ENCODE measurements at places on chromosomes 7 and 10.

GRCh38 chr10:6695519-6695918, 115.4 kb upstream of the PRKCQ start:
- DNase-seq = no peak

- DNase-seq = peak; percentile 31
Observed at GRCh38 chr7:17227766-17228490, 70.5 kb upstream of the AHR start.

- DNase-seq = no peak
Observed at GRCh38 chr10:61020420-61021158, 76.6 kb upstream of the RHOBTB1 start.

DNA sequence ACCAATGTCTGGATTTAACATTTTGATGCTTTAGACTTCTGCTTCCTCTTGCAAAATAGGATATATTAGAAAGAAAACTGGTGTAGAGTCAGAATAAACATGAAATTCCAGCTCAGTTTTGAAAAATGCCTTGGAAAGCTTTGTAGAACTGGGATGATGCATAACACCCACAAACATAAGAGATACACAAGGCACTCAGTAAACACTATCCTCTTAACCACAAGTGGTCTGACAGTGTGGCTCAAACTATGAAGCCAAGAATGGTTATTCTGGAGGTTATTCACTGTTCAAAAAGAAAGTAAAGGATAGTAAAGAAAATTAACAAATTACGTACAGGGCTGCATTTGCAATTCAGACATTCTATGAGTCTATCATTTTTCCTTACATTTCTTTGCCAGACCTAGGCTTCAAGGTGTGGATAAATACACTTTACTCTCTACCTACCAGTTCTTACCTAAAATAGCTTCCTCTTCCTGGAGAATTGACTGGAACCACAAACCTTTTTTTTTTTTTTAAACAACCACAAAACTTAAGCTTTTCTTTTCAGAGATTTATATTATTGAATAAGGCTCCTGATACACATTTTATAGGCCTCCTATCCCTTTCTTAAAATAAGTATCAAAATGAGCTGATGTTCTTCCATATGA, 9.0 kb upstream of the RSBN1L start:
- DNase-seq = no peak

DNA sequence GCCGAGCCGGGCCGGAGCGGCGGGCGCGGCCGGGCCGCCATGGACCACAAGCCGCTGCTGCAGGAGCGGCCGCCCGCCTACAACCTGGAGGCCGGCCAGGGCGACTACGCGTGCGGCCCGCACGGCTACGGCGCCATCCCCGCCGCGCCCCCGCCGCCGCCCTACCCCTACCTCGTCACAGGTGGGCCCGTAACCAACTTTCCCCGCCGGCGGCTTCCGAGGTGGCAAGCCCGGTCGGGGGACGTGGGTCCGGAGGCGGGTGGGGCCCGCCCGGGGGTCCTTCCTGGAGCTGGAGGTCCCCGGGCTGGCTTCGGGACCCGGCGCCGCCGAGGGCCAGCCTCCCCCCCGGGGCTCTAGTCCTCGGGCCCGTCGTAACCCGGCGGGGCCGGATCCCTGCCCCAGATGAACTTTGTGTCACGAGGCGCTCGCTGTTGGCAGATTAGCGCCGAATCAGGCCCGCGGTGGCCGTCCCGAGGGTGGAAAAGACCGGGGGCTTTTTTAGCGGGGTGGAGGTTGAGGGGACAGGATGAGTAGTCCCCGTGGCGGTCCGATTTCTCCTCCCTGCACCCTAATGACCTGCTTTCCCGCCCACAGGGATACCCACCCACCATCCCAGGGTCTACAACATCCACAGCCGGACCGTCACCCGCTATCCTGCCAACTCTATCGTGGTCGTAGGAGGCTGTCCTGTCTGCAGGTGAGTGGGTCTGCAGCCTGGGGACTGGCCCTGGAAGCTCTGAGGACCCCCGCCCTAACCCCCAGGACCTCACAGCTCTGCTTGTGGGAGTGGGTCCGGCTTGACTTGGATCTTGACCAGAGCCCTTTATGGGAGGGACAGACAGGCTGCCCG, 496 bp downstream of the BRI3 start:
- DNase-seq = no peak

DNA sequence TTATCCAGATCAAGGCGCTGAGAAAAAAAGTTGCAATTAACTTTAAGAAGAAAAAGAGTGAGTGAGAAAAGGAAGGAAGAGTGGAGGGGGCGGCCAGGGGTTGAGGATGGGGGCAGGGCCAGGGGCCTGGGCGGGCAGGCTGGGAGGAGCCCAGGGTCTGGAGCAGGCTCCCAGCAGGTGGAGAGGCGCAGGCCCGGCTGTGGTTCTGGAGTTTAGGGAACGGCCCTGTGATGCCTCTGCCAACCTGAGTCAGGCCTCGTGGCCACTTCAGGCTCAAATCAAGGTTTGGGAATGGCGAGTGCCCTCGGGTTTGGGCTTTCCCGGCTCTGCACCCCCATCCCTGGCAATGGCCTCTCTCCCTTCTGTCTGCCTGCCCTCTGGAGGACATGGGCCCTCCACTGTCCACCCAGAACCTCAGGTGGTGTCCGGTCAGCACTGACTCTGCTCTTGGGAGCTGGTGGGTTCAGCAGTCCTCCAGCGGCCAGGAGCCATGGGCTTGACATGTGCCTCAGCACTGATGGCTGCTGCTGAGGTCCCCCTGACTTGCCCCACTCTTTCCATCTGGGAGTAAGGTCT, 41.0 kb upstream of the EMX2 start:
- DNase-seq = no peak

DNA sequence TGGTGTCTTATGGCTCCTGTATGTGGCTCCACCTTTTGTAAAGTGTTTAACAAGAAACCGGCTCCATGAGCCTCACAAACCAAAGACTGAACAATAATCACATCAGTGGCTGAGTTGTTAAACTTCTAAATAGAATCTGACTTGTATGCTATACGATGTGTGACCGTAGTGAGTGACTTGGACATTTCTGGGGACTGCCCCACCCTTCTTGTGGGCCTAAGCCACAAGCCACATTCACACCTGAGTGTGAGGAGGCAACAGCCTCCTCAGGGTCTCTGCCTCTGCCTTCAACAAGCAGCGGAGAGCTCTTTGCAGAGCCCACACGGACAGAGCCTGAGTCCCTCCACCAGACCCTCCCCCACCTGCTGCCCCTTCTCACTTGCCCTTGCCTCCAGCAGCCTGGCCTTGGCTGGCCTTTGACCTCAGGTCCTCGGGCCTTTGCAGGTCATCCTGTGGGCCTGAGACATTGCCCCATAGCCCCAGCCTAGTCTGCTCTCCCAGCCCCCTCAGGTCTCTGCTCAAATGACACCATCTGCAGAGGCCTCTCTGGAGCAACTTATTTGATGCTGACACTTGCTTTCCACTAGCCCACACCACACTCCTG, 156.8 kb upstream of the TNS3 start:
- no peak for DNase-seq

- no peak for DNase-seq
Observed at GRCh38 chr10:80284522-80284921, 4.9 kb downstream of the MAT1A start.

GRCh38 chr10:98659951-98660350, 213.2 kb upstream of the HPS1 start:
- peak; percentile 18 for DNase-seq

GRCh38 chr10:31701546-31701945, 227.1 kb downstream of the ARHGAP12 start:
- DNase-seq = no peak

GRCh38 chr7:141209454-141209853, 135.6 kb downstream of the TMEM178B start:
- DNase-seq = no peak

GRCh38 chr10:109978481-109978880, 29.3 kb upstream of the ADD3 start:
- DNase-seq = no peak

- DNase-seq = no peak
Observed at GRCh38 chr10:78688230-78688900, 380.4 kb upstream of the ZMIZ1 start.

DNA sequence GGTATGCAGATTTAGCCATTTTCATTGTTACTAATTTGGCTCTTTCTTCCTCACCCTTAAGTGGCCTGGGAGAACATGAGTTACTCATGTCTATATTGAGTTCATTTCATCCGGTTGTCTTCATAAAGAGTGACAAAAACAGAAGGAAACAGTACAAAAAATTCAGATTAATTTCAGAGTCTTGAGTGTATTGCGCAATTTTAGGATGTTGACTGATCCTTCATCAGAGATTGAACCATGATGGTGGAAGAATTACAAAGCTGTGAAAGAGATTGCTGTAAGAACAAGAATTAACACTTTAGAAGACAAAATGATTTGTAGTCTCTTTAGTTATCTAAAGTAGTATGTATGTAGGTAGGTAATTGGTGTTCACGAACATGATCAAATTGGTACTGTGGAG, 194.0 kb upstream of the PPP1R3A start:
- no peak for DNase-seq

DNA sequence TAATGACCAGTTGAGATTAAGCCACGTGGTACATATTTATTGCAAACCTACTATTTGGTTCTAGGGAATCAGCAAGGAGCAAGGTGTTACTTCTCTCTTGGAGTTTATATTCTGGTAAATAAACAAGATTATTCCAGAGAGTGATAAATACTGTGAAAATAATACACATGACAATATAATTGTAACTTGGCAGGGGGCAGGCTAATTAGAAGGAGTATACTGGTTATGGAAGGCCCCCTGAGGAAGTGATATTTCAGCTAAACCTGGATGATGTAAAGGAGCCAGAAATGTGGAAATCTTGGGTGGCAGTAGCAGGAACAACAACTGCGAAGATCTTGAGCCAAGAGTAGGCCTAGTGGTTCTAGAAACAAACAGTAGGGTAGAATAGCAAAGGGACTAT, 111.8 kb downstream of the SDK1 start:
- DNase-seq = no peak

DNA sequence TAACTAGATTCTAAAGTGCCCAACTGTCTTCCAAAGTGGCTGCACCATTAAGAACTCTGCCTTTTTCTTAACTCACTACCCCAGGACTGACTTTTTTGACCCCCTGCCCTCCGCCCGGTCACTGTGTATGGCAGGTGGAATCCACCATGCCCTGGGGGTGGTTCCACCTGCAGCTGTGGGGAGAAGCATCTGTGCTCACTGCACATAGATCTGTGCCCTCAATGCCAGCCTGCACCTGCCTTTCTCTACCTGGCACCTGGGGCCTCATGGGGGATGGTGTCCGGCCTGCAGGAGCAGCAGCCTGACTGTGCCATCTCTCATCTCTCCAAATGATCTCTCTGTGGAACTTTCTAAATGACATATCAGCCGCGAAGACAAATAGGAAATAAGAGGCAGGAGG, 353.5 kb downstream of the PAXIP1 start:
- DNase-seq = no peak

GRCh38 chr7:33789871-33790630, 115.3 kb upstream of the BMPER start:
- no peak for DNase-seq

DNA sequence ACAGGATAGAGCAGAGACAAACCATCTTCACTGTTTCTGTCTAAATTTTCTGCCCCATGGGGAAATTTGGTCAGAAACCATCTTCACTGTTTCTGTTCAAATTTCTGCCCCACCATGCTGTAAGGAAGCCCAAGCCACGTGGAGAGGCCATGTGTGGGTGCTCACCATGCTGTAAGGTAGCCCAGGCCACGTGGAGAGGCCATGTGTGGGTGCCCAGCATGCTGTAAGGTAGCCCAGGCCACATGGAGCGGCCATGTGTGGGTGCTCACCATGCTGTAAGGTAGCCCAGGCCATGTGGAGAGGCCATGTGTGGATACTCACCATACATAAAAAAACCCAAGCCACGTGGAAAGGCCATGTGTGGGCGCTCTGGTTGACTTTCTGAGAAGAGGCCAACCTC, 1088.7 kb upstream of the AUTS2 start:
- no peak for DNase-seq

DNA sequence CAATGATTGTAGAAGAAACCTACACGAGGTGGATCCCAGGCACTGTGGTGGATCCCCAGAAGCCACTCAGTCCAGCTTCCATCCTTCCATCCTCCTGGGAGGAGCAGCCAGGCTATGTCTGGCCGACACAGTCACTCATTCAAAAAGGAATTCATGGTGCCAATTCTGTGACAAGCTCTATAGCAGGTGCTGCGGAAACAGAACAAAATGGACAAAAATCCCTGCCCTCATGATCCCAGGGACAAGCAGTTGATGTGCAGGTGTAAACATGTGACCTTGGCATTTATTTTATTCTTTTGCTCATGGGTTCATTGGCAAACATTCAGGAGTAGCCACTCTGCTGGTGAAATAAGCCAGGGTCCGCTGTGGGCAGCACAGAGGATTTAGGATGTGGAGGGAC, 49.2 kb upstream of the FGFR2 start:
- no peak for DNase-seq

GRCh38 chr10:89281606-89282395, 20.0 kb upstream of the IFIT2 start:
- no peak for DNase-seq

DNA sequence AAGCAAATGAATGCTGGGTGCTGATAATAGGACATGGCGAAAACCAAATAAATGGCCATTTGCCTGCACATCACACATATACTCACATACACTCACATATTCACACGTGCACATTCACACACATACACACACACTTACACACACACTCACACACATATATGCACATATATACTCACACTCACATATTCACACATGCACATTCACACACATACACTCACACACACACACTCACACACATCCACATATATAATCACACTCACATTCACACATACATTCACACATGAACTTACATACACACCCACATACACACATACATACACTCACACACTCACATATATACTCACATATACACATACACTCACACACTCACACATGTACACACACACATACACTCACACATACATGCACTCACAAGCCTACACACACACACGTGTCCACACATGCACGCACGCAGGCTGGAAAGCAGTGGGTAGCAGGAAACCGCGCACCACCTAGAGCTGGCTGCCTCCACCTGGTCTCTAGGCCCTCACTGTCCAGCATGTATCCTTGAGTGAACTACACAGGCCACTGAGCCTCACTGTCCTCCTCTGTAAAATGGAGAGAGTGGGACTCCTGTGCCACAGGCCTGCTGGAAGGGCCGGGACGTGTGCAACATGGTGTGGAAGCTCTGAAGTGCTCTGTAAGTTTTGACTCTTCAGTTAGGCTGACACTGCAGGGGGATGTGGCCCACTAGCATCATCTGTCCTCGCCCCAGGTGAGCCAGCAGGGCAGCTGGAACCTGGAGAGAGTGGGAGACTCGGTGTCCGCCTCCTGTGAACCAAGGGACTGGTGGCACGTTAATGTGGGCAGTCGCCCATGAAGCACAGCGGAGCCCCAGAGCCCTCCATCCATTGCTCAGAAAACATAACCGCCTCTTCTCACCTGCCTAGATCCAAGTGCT, 14.9 kb downstream of the TMEM72 start:
- no peak for DNase-seq

- DNase-seq = no peak
Observed at GRCh38 chr7:19754521-19755116, 18.8 kb downstream of the TMEM196 start.

GRCh38 chr10:130003787-130004613, 39.9 kb upstream of the EBF3 start:
- DNase-seq = no peak

Measured in retinal pigment epithelial cell (primary cell).